ENCODE measurements at places on chromosomes 7 and 10.

DNA sequence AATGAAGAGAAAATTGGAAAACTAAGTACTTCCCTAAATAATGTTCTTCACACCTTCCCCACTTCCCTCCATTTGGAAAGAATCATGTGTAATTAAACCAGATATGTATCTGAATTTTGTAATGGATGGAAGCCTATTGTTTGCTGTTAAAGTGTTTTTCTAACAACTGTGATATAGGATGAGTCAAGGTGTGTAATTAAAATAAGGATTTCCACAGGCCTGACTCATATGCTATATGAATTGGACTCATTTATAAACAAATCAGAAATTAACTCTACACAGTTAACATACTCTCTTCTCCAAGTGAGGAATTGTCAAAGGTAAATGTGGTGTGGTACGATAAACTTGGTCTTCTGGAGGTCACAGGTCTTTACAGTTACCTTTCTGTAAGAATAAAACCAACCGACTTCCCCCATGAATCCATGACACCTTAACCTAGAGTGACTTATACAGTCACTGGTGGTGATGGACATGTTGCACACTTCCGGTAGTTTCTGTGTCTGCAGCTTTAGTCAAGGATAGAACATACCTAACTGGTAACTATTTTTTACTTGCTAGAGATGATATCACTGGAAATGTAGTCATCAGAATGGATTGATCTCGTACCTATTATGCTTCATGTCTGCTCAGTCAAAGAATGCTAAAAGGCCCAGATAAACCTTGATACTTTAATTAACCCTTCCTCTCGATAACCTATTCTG lies 12.8 kb downstream of the PNLIPRP3 start:
- DNase-seq, result no peak

DNA sequence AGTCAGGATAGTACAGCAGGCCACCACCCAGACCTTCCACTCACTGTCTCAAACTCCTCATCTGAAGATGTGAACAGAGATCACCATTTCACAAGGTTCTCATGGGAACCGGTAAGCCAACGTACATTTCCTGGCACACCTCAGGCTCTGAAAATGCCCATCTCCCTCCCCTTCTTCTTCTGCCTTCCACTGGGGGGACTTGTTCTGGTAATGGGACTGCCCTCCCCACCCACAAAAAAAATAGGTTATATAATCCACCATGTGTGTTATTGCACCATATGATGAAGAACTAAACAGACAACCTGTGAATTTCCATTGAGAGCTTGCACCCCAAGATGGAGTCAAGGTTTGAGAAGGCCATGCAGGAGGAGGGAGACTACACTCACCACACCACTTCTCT lies 42.1 kb upstream of the IKZF1 start:
- no peak for DNase-seq

- DNase-seq, result no peak
Observed at GRCh38 chr10:108434559-108435252, 1270.2 kb upstream of the SORCS1 start.

DNA sequence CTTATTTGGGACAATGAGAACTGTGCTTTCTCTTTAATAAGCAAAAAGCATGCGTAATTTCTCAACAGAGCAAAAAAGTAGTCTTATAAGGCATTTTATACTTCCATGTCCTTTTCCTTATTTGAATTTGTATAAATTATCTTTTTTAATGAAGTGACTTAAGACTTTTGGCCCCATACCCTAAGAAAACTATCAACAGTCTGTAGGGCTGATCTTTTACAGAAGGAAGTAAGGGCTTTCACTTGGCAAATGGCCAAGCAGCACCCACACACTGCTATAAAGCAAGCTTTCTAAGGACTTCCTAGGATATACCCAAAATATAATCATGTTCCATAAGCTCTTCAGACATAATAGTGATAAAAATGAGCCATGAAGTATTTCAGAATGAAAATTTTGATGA lies 3.4 kb downstream of the CRPPA start:
- DNase-seq, result no peak

GRCh38 chr10:49170632-49171325 lies 17.4 kb downstream of the TMEM273 start:
- DNase-seq, result no peak

GRCh38 chr10:95121904-95122303 lies 52.6 kb upstream of the CYP2C8 start:
- DNase-seq, result no peak

DNA sequence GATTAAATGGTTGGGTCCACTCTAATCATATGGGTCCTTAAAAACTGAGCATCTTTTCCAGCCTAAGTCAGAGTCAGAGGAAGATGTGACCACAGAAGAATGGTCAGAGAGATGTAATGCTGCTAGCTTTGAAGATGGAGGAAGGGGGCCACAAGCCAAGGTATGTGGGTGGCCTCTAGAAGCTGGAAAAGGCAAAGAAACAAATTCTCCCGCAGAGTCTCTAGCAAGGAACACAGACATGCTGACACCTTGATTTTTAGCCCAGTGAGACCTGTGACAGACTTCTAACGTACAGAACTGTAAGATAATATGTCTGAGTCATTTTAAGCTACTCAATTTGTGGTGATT lies 1.5 kb upstream of the EXOC6 start:
- DNase-seq, result no peak

DNA sequence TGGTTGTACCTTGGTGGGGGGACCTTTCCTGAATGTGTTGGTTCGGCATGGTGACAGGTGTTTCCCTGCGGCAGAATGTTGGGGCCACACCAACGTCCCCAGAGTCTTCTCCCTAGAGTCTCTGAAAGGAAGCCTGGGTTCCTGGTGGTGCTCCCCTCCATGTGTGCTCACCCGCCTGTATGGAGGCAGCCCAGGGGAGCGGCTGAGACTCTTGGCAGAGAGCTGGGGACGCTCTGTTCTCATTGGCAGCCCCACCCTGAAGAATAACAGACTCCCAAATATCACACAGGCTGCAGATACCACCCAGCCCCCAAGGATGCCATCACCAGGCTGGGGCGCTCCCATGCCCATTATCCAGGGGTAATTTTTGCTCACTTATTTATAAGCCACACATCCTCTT lies 34.8 kb downstream of the CHST12 start:
- DNase-seq, result no peak

GRCh38 chr10:31479752-31480151 lies 160.7 kb downstream of the ZEB1 start:
- no peak for DNase-seq

- no peak for DNase-seq
Observed at GRCh38 chr10:18860631-18861240, 187.9 kb upstream of the MALRD1 start.

DNA sequence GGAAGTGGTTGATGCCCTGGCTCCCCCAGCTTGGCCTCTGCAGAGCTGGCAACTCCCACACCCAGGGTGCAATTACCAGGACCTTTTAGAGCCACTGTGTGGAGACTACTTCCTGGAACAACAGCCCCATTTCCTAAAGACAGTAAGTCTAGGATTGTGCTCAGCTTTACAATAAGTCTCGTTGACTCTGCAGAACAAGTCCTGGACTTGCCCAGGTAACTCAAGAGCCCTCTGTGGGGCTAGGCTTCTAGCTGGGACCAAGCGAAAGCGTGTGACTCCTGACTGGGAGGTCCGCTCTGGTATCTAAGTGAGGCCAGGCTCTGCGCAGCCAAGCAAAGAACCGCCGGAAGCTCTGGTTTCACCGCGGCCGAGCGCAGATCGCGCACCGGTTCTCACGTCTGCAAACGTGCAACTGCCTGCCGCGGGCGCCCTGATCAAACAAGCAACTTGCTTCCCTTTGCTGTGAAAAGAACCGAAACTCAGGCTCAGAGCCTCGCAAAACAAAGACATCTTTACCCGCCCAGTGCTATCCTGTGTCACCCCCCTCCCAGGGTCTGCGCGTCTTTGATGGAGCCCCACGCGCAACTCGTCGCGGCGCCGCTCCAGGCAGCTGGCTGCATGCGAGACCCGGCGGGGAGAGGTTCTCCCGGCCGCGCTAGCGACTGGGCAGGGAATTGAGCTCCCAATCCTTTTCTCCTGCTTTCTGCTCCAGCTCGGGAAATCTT lies 4.4 kb upstream of the PDLIM1 start:
- peak; percentile 60 for DNase-seq

GRCh38 chr10:31207636-31208035 lies 111.4 kb upstream of the ZEB1 start:
- no peak for DNase-seq

- no peak for DNase-seq
Observed at GRCh38 chr7:18132811-18133210, 105.2 kb upstream of the PRPS1L1 start.

- no peak for DNase-seq
Observed at GRCh38 chr10:28478646-28479045, 54.3 kb upstream of the WAC start.

- DNase-seq, result no peak
Observed at GRCh38 chr10:13862546-13863233, 275.9 kb downstream of the PRPF18 start.

- no peak for DNase-seq
Observed at GRCh38 chr10:103724771-103725170, 130.6 kb downstream of the SH3PXD2A start.

- DNase-seq, result peak; percentile 26
Observed at GRCh38 chr10:96747734-96748550, 27.6 kb upstream of the PIK3AP1 start.

GRCh38 chr7:116209561-116210070 lies 723 bp upstream of the TES start:
- peak; percentile 38 for DNase-seq

DNA sequence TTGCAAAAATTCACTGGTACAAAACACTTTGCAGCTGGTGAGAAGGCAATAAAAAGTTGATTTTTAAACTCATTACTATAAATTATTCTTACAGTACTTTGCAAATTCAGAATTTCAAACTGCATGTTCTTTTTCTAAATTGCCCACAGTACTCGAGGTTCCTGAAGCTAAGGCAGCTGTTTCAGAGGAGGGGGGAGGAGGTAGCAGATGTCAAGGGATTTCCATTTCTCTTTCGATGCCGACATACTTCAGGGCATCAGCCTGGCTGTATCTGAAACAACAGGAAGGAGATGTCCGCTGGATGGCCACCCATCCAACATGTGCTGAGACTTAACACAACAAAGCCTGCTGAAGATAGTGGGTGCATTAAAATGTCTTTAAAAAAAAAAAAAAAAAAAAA lies 76.7 kb downstream of the EZH2 start:
- DNase-seq, result no peak

DNA sequence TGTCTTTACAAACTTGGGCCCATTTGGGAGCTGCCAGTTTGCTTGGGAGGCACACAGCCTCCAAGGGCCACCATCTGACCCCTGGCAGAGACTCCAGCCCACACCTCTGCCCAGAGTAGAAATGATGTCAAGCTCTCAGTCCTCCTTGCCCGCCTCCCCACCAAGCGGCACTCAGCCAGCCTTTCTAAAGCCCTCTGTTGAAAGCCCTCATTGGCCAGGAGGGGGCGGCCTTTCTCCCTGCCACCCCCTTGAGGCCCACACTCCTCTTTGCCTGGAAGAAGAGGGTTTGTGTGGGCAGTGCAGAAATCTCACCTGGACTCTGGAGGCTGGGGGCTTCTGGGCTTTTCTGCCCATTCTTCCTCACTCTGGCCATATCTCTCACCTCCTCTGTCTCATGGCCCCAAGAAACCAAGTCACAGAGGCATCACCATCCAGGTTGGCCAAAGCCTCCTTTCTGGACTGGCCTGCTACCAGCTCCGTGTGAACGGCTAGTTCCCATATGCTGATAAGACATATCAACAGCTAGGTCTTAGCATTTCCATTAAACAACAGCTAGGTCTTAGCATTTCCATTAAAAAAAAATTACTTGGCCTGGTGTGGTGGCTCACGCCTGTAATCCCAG lies 36.1 kb downstream of the UBTD1 start:
- peak; percentile 65 for DNase-seq

DNA sequence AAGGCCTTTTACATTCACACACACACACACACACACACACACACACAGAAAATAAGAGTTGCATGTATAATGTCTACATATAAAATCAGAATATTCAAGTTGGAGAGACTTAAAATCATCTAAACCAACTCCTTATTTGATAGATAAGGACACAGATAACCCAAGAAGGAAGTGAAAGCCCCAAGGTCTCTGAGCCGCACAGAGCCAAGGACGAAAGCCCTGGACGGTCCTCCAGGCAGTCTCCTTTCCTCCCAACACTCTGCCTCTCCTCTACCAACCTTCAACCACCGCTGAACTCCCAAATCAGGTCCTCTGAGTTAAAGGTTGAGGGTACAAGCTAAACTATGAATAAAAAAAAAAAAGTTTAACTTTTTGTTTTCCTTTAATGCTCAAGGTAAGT lies 28.2 kb downstream of the UBE2H start:
- no peak for DNase-seq

DNA sequence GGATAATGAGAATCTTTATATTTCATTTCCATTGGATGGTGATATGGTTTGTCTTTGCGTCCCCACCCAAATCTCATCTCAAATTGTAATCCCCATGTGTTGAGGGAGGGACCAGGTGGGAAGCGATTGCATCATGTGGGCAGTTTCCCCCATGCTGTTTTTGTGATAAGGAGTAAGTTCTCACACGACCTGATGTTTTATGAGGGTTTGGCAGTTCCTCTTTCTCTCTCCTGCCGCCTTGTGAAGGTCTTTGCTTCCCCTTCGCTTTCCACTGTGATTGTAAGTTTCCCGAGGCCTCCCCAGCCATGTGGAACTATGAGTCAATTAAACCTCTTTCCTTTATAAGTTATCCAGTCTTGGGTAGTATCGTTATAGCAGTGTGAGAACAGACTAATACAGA lies 59.4 kb downstream of the MTPN start:
- DNase-seq, result no peak

DNA sequence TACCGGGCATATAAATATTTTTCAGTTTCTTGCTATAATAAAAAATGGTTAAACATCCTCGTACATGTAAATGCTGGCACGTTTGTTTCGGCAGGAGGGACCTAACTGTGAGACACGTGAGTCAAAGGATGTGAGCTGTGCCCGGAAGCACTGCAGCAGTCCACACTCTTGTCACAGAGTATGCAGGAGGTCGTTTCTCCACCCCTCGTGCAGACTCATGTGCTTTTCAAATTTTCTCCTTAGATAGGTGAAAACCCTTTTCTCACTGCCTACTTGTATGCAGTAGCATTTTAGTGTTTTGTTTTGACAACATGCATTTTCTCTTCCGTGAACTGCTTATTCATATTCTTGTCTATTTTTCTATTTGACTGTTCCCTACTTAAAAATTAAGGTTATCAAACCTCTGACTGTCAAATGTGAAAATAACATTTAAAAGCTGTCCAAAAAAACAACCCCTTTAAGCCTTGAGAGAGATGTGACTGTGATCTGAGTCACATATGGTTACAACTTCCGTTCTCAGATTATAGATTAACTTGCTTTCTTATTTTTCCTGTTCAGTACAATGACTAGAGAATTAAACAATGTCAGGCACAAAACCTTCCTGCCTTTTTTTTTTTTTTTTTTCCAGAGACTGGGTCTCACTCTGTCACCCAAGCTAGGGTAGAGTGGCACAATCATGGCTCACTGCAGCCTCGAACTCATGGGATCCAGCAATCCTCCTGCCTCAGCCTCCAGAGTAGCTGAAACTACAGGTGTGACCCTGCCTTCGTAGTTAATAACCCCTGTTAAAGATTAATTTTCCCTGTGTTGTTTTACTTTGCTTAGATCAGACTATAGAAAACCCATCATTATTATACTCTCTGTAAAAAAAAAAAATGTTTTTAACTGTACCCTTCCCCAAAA lies 45.1 kb downstream of the DPY19L1 start:
- DNase-seq, result peak; percentile 81

GRCh38 chr7:80581486-80582260 lies 56.8 kb upstream of the CD36 start:
- no peak for DNase-seq

- no peak for DNase-seq
Observed at GRCh38 chr10:13758312-13758711, 171.5 kb downstream of the PRPF18 start.

- no peak for DNase-seq
Observed at GRCh38 chr7:74709880-74710671, 52.6 kb downstream of the GTF2I start.

GRCh38 chr10:85647741-85648140 lies 718.9 kb downstream of the GRID1 start:
- no peak for DNase-seq
